SK-N-SH treated with all-trans-retinoic acid at 6 μM for 48 hours (cell line): ENCODE measurements at places on chromosomes 6 and 20.

DNA sequence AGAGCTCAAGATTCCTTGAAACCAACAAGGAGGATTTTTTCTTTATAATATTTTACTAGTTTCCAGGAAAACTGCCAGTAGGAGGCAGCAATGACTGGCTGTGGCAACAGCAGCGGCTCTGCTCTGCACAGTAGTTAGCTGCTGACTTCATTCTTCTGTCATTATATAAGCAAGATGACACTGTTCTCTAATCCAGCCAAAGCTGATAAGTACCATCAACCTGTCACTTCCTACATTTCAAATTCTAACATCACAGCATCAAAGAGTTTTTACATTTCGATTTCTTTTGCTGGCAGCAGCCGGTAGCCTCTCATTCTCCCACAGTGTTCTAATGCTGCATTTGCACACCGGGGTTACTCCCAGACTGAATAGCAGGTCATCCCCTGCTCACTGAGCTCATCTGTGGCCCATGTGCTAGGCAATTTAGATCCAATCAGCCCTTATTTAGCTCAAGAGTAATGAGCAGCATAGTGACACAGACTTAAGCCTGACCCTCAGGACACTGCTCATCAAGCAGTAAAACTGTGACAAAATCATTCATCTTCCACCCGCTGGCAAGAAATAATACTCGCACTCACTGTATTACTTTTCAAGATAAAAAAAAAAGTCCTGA, 67.8 kb downstream of the MMS22L start:
- peak; percentile 98 for ATAC-seq

DNA sequence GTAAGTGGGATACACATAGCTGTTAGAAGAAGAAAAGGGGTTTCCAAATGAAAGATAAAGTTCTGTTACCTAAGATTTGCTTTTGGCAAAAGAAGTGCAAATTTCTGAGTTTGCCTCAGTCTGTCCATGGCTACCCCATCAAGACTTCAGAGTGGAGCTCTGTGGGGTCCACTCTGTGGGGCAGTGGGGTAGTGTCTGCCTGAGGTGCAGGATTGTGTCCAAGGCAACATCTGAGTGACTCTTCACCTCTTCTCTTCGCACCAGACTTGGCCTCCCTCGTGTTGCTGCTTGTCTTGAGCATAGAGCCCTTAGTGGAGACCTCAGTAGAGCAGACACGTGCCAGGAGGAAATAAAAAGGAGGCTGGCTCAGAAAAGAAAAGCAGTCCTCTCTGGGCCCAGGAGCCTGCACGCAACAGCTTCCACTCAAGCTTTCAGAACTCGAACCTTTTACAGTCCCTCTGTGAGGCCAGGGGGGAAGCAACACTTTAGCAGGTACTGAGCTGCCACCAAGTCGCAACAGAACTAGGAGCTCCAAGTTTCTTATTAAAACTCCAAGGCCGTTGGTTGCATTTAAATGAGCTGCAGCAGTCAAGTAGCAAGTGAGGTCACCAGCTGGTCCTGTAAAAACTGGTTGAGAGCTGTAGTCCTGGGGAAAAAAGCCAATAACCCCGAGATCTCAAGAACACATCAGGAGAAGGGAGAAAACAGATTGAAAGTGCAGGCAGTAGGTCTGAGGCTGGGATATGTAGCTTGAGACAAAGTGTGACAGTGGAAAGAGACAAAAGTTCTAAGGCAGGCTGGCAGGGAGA, 413.5 kb downstream of the CDC5L start:
- ATAC-seq, result no peak

DNA sequence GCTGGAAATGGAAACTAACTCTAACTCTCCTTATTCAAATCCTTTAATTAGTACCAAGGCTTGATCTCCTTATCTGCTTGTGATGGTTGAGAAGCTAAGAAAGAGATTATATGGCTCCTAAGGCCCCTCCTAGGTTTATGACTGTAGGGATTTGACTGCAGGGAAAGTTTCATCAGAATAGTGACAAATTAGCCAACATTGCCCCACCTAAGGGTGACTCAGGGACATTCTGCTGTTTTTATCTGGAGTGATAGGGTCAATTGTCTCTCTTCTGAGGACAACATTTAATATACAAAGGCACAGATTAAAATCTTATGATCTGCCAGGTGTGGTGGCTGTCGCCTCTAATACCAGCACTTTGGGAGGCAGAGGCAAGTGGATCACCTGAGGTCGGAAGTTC, 138.1 kb upstream of the MARCKS start:
- no peak for ATAC-seq

DNA sequence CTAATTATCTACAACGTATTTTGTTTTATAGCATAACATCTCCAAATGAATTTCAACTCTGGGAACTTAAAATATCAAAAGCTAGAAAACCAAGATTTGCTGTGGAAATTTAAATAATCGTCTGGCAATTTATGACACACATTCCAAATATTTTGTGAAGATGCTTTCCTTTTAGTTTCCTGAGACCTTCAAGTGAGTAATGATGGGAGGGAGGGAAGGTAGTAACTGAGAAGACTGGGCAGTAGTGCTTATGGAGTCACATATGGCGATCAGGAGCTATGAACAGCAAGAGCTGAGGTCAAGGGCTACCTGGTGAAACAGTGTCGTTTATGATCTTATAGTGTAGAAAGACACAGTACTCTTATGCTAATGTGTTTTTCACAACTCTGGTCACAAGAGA, 178.2 kb upstream of the THEMIS start:
- no peak for ATAC-seq

GRCh38 chr20:22523499-22524392, 60.6 kb downstream of the FOXA2 start:
- ATAC-seq, result no peak

- no peak for ATAC-seq
Measured at GRCh38 chr6:136306466-136306865, 16.8 kb upstream of the BCLAF1 start.
